RCC 7860 (cell line): ENCODE measurements at places on chromosomes 12 and 14.

- peak; percentile 14 for DNase-seq
These were observed 79.5 kb downstream of the DAAM1 start for GRCh38 chr14:59268011-59268410.

- DNase-seq = no peak
These were observed 48.4 kb downstream of the DDX51 start for GRCh38 chr12:132095520-132096409.

- no peak for DNase-seq
These were observed 41.4 kb downstream of the FBXL14 start for GRCh38 chr12:1552911-1553491.

DNA sequence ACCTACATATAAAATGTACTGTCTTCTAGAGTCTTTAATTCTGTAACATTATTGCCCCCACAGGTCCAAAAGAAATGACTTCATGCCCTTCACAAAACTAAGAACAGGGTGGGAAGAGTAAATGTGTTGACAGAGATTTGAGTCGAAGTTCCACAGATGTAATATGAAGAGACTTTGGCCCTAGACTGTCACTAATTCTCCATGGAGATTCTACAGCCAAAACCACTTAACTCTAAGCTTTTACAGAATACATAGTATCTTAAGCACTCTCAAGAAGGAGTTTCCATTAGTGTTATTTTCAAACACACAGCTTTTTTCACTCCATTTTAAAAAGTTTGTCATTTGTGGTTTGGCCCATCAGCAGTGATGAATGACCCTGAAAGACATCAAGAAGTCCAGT is 56.3 kb downstream of the ABCC9 start:
- DNase-seq = no peak
